ENCODE measurements at places on chromosomes 7 and 10.

DNA sequence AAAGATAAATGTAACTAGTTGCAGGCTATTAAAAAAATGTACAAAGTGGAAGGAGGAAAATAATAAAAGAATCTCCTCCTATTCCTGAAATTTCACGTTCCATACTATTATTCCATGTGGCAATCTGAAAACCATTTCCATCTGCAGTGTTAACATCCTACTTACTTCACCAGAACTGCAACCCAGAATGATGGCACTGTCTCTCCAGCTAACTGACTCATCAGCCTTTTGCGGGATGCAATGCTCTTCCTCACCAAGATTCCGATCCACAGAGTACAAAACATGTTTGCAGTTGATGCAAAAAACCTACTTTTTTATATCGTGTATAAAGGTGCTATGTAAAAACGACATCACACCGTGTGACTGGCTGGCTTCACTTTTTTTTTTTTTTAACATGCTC lies 50.8 kb downstream of the ESYT2 start:
- no peak for DNase-seq

DNA sequence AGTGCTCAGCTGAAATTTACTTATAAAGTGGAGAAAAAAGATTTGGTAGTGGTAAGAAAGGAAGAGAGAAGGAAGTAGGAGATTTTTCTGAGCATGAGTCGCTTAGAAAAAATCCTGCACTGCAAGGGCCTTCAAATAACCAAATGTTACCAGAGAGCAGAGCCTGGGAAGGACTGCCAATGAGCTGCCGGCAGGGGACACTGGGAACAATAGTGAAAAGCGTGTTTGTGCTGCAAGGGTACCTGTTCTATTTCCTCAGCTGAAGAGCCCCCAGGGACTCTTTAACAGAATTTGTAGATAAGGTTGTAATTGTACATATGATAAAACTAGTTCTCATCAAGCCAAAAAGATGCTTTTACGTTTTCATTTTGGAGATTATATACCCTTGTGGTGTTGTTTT lies 696.3 kb upstream of the C7orf33 start:
- DNase-seq, result no peak

DNA sequence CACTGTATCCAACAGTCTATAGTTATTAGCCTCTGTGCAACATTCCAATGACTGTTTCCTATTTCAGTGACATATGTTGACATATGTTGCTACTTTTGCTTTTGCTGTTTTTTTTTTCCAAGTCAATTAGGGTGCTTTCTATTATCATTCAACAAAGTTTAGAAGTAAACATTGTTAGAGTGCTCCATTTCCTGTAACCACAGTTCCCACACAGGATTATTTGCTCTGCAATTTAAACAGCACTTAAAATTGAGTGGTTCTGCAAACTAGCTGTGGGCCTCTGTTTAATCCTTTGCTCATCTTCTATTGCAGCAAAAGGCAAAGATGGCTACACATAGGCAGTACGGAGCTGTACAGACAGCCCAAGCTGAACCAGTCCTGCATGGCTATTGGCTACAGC lies 46.5 kb upstream of the PTN start:
- no peak for DNase-seq

DNA sequence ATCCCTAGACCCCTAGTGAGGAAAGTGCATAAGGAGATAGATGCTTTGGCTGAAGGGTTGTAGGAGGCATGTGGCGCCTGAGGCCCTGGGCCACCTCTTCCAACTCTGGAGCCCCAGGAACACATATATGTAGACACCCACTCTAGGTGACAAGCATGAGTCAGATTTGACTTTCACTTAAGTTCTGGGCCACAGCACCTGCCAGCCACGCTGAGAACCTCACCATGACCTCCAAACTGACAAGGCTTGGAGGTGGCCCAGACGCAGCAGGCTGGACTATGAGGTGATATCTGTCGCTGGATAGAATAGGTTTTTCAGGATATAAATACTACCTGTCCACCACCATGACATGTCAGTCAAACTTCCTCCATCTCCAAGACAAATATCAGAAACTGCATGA lies 894.0 kb upstream of the ZNF722 start:
- no peak for DNase-seq

GRCh38 chr7:92680442-92680841 lies 90.3 kb upstream of the FAM133B start:
- DNase-seq, result no peak

DNA sequence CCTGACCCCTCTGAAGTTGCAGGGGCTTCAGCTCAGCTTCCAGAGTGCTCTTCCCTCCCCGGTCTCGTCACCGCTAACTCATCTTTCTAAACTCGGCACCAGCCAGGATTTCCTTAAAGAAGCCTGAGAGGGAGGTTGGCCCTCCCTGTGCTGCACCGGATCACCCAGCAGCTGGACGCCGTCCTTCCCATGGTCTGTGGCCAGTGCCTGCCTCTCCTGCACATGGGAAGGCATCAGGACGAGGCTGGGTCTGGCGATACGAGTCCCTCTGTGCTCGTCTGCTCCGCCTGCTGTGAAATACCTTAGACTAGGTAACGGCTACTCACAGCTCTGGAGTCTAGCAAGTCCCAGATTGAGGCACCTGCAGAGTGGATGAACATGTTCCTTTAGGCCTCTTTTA lies 179.1 kb downstream of the ZMYND11 start:
- DNase-seq, result no peak

DNA sequence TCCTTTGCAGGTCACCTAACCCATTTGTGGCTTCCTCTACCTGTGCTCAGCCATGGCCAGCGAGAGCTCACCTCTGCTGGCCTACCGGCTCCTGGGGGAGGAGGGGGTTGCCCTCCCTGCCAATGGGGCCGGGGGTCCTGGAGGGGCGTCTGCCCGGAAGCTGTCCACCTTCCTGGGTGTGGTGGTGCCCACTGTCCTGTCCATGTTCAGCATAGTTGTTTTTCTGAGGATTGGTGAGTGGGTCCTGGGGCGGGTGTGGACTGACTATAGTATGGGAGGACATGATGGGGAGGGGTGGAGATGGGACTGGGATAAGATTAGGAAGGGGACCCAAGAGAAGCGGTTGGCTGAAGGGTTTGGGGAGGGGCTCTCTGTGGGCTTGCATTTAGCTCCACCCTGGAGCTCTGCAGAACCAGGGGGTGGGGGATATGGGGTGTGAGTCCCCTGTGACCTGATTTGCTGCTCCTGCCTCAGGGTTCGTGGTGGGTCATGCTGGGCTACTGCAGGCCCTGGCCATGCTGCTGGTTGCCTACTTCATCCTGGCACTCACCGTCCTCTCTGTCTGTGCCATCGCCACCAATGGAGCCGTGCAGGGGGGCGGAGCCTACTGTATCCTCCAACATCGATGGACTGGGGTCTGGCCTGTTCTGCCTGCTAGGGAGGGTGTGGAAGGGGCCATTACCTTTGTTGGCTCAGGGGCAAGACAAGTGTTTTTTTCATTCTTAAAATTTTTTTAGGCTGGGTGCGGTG lies 1.8 kb downstream of the SLC12A9 start:
- no peak for DNase-seq

Measured in kidney glomerular epithelial cell (primary cell).